Memory B cell (primary cell): ENCODE measurements at places on chromosomes 1 and 21.
A peak's percentile ranks its signal among the peaks of the same experiment; 100 is the strongest.

DNA sequence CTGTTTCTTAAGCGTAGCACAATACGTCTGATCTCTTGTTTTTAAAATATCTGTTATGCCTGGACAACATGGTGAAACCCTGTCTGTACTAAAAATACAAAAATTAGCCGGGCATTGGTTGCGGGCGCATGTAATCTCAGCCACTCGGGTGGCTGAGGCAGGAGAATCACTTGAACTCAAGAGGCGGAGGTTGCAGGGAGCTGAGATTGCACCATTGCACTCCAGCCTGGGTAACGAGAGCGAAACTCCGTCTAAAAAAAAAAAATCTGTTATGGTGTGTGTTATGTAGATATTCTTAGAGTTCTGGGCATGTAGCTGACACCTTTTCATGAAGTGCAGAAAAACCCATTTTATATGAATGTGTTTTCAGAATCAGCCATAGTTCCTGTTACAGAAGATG is 38.2 kb downstream of the RABGAP1L start:
- DNase-seq = no peak

DNA sequence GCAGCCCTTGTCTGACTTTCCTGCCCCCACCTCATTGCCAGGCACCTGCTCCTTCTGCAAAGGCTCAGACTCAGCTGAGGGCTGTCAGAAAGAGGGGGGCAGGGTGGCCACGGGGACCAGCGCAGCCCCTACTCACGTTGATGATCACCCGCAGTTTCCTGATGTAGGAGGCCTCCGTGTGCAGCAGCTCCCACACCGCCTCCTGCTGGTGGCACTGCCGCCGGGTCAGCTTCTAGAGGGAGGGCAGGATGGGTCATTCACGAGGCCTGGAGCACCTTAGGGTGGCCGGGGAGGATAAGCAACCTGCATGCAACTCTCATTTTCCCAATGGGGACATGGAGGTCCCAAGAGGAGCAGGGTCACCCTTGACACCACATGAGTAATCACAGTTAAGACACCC is 6.4 kb upstream of the TNFRSF25 start:
- no peak for DNase-seq

GRCh38 chr1:9435153-9435636 is 104.1 kb upstream of the SLC25A33 start:
- no peak for DNase-seq

DNA sequence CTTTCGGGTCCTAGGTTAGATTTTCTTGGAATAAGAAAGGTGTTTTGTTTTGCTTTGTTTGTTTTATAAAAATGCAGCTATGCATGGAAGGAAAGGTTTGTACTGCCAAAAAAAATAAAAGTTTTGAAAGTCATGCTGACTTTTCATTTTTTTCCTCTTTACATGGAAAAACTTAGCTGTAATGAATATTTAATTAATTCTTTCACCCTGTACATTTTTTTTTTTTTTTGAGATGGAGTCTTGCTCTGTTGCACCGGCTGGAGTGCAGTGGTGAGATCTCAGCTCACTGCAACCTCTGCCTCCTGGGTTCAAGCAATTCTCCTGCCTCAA is 48.7 kb downstream of the NENF start:
- no peak for DNase-seq

DNA sequence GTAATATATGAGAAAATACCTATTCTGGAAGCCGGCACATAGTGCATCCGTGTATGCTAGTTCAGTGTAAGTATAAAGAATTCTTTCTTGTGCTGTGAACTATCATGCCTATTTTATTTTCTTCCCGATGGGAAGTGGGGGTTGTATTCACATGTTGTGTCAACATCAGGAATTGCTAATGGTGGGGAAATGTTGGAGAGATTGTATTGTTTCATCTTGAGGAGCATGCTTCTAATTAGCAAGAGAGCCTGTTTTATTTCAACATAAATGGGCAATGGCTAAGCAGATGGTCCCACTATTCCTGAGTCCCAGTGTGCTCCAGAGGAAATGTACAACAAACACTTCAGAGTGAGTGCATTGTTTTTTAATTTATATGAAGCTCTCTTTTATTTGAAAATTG is 485.2 kb downstream of the PLPP3 start:
- no peak for DNase-seq

GRCh38 chr1:5822266-5822665 is 170.0 kb downstream of the NPHP4 start:
- DNase-seq = no peak

DNA sequence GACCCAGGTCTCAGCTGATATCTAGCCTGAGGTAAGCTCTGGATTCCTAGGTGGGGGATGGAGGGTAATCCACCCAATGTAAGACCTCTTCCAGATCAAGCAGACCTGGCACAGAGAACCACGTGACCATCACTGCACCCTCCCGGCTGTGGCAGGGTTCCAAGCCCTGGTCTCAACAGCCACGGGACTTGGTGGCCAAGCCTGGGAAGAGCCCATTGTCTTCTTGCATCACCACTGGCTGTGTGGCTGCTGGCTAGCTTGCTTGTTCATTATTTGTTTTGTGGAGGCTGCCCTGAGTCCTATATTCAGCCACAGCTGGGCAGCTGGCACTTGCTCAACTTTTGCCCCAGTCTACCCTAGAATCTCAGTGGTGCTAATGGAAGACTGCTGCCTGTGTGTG is 24.1 kb upstream of the NFASC start:
- DNase-seq = no peak

GRCh38 chr1:245332085-245332484 is 177.3 kb downstream of the KIF26B start:
- no peak for DNase-seq

DNA sequence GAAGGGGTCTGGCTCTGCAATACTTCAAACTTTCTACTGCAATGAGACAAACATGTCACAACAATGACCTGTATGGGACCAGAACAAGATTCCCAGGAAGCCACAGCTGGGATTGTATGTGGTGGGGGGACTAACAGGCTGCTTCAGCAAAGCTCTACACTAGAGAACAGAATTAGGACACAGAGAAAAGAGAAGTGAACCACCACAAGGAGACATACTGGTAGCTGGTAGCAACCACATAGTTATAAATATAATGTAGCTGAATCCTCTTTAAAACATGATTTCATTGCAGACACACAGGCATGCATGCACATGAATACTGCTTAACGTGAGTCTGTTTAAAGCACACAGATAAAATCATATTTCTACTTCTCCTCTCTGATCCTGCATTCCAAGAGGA is 3.5 kb upstream of the ILDR2 start:
- no peak for DNase-seq

DNA sequence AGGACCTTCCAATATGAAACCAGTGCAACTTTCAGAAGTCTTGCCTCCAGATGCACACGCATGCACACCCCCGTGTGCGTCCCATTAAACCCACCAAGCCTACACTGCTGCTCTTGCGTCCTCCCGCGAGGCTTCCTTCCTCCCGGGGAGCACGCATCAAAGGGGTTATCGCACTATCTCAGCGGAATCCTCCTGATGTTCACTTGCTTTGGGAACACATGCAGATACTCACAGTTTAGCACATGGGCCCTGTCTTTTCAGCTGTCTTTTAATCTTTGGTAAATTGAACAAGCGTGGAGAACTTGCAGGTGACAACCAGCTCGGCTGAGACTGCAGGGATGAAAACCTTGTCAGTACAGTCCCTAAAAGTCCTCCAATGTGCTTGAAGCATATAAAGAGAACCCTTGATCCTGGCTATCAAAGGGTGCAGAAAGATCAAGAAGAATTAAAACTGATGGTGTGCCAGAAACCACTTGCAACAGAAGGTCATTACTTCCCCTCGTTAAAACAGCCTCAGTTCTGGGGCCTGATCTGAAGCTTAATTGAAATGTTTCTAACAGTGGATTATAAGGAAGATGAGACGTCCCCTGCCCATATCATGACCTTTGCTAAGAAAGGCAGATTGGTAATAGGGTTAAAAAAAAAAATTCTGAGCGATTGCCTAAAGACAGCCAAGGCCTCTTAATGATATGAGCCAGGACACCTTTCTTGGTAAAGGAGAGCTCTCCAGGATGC is 149.4 kb upstream of the LMO4 start:
- no peak for DNase-seq

DNA sequence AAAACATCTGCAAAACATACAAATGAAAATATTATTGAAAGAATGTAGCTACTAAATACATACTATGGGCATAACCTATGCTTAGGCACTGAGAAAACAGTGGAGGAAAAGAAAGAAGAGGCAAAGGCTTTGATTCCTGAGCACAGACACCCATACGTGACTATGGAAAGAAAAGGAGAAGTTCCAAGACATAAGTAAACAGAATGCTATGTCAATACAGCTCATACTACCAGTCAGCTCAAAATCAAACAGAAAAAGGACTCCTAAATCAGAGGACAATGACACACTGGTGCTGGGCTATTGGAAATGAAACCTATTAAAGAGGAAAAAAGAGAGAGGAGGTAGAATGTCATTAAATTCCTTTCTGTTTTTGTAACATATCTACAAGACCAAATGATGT is 225.4 kb downstream of the SMYD3 start:
- DNase-seq = no peak

DNA sequence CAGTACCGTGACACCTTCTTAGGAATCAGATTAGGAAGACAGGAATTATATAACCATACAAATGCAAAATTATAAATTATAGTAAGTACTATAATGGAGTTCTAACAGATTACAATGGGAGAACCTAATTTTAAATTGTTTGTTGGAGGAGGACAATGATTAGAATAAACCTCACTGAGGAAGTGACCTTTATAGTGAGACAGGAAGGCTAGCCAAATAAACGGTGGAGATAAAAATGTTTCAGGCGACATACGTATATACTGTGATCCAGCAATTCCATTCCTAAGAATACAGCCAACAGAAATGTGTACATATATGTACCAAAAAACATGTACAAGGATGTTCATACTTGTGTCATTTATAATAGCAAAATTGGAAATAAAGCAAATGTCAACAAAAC is 15.2 kb downstream of the SYNJ1 start:
- no peak for DNase-seq

- DNase-seq = no peak
Measured at GRCh38 chr1:202049129-202049528, 38.7 kb downstream of the ELF3 start.

- DNase-seq = no peak
Measured at GRCh38 chr1:53470155-53470554, 11.0 kb downstream of the DMRTB1 start.

DNA sequence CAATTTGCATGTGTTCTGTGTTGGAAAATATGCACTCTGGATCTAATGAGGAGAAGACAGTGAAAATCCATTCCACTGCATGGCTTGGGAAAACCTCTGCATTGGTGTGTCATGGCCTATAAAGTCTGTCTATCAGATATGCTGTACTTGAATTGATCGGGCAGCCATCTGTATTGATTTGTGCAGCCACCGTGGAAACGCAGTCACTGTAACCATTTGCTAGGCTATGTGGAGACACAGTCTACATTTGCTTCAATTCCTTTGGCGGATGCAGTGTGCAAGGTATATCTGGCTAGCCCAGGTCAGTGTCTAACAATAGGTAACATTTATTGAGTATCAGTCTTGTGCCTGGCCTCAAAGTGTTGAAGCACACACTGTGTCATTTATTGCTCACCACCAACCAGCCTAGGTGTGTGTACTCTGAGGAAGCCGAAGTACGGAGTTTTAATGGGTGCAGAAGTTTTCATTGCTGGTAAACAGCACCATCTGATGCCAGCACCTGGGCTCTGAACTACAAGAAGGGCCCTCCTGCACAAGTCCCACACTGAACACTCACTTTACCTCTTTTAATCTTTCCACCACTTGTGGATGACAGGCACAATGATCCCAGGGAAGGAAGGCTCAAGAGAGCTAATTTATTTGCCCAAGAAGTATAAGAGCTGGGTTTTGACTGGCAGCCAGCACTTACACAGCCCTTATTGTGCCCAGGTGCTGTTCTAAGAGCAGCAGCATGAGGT is 83.4 kb downstream of the DAB1 start:
- DNase-seq = no peak

DNA sequence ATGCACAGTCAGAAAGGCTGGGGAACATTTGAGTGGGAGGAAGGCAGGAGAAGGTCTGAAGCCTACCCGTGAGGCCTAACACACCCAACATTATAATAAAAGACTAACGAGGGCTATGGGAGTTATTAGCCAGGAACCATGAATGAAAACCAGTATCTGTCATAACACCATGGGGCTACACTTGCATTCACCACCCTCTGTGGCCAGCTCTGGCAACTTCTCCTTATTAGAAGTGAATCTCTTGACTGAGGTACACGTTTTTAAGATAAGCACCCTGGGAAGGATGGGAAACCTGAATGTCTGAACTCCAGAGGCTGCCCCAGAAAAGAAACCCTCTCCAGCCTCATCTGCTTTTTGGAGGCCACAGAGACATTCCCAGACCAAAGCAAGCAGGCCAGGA is 204.3 kb upstream of the RAB4A start:
- DNase-seq = no peak

GRCh38 chr1:38990738-38991637 is at the start of gene AKIRIN1:
TSS of gene AKIRIN1 (plus strand) at chr1:38991276. CDS start at chr1:38991381, 105 bp downstream.
- peak; percentile 99 for DNase-seq

DNA sequence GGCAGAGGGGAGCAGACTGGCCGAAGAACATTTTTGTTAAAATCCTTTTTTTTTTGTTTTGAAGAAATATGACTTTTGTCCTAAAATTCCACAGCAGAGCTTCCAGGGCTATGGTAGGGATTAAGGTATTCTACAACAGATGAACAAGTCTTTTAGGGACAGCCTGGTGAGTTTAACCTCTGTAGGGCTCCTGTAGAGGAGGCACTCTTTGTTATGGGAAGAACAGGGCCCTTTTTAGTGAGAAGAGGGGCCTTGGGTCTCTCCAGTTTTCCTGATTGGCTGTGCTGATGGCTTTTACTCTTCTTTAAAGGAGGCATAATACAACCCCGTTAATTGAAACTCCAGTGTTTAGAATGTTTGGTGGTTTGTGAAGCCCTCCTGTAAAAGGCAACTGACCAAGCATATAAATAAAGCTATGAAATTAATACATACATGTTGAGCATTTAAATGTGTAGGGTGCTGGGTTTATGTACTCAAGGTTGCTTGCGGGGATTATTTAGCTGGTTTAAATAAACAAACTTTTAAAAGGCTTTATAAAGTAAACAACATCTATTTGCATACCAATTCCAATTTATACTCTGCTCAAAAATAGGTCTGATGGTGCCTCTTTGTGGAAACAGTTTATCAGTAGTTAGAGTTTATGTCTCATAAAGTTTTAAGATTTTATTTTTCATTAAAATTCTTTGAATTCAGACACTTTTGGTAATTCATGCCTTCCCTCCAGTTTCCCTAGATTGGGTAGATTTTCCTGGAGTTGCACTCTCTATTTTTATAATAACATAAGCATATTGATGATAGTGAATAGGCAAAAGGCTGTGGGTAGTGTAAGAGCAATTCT is 46.5 kb downstream of the PBX1 start:
- DNase-seq = no peak

- DNase-seq = no peak
Measured at GRCh38 chr1:43832255-43832654, 101.3 kb upstream of the ARTN start.

DNA sequence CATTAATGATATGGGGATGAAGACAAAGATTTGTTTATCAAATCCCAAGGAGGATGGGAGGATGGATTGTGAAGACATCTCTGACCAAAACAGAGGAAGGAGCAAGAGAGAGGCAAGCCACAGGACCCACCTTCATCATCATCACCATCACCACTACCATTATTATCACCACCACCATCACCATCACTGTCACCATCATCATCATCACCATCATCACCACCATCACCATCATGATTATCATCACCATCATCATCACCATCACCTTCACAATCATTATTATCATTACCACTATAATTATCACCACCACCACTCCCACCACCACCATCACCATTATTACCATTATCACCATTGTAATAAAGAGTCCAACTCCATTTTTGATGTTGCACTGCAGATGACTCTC is 482.5 kb downstream of the PTPRU start:
- no peak for DNase-seq

- no peak for DNase-seq
Measured at GRCh38 chr1:170669586-170670530, 5.9 kb downstream of the PRRX1 start.
